ENCODE measurements at places on chromosomes 1 and 21.

DNA sequence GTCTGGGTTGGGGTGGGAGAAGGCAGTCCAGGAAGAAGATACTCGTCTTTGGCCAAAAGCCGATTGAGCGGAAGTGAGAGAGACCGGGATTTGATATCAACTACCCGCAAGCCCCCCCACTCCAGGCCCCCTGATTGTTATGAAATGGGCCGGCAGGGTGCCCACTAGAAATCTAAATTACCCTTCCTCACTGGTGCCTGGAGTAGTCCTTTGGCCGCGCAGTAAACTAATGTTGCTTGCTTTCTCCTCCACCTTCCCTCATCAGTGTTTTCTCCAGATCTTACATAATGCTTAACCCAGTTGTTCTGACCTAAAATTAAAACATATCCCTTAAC is 119.2 kb upstream of the BARHL2 start:
- no peak for DNase-seq

DNA sequence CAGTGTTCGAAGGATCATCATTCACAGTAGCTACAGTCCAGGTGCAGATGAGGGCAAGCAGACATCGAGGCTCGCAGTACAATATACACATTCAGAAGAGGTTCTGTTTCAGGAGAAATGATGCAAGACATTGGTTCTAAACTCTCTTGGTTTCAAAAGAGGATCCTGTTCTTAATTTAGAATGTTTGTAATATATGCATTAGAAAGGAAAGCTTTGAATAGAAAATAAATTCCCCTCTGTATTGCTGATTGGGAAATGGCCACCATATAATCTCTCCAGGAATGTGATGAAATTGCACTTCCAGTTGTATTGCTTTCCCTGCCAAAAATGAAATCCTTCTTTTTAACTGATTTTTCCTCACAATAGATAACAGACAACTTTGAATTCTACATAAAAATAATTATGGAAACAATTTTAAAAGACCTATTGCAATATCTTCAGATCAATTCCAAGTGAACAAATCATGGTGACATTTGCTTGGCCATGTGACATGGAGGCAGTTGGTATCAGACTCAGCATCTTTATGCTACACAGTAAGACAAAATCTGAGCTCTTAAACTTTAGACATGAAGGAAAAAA is 27.6 kb upstream of the SIPA1L2 start:
- DNase-seq: no peak

DNA sequence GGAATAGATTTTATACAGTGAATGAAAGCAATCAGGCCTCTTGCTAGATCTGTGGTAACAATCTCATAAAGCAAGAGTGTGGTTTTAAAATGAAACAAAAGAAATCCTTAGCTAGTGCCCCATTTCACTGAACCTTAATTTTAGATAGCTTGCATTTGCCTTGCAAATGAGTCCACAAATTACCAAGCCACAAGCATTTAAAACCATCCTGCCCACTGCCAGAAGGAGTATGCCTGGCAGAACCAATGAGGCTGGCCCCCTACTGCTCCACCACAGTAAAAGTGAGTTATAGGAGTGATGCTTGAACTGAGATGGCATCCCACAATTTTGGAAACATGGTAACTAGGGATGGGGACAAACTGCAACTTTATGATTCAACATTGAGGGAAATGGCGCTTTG is 206.4 kb upstream of the LMO4 start:
- DNase-seq: no peak

DNA sequence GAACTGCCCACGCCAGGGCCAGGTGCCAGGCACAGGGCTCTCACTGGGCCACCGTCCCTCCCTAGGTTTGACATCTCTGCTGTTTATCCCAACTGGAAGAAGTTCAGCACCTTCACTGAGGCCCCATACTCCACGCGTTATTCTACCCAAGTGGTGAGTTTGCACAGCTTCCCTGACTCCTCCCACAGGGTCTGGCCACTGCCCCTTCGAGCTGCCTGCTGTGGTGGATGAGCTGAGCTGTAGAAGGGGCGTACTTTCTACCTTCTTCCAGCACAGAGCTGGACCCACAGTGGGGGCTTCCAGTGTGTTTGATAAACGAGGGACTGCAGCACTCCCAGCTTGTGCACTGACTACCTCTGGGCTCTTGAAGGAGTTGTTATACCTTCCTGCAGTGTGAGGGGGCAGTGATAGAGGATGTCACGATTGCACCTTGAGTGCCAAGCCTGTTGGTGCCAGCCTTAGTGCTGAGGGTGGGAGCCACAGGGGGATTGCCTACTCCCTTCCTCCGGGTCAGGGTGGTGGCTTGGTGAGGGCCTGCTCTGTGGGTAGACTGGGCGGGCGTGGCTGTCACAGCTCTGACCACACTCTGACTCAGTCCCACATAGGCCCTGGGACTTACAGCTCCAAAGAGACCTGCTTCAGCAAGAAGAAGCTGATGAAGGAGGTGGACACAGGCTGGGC is 5.9 kb upstream of the TTC22 start:
- DNase-seq: no peak

- no peak for DNase-seq
Measured at GRCh38 chr1:8217011-8217711, 100.8 kb upstream of the SLC45A1 start.

DNA sequence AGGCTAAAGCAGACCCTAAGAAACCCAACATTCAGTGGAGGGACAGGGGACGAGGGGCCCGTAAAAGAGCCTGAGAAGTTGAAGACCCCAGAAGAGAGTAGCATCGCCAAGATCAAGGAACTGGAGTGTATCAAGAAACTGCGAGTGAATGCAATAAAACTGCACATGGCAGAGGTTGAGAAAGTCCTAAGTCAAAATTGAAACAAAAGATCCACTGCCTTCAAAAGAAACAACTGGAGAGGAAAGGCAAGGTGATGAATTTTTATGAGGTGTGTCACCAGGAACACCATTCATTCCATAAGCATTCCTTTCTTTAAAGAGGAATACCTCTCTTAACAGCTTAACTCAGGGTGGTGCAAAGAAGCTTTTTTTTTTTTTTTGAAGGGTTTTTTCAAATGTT is 38.3 kb upstream of the ADORA3 start:
- DNase-seq: no peak

- no peak for DNase-seq
Measured at GRCh38 chr1:109216662-109217061, 2.9 kb downstream of the SARS1 start.

DNA sequence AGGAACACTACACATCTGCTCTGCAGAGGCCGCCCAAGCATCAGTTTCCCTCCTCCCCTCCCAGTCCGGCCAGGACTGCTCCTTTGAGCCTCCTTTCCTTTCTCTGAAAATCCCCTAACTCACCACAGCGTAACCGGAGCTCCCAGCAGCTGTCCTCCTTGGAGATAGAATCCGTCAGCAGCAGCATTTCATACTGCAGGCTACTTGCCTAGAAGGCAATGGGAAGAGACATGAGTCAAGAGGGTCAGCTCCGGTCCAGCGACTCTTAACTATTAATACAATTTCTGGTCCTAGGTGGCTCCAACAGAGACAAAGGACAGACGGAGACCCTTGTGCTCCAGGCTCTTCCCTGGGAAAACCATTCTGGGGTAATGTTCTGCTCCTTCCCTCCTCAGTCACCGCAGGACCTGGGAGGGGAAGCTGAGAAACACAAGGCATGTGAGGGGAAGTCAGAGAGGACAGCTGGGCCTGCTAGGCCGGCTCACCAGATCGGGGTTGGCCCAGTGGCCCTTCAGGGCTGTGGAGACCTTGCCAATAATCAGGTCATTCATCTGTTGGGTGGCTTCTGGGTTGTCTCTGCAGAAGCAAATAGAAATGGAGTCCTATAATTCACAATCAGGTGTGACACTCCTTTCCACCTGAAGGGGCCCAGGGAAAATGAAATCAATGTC is 99.7 kb downstream of the UBR4 start:
- no peak for DNase-seq

GRCh38 chr1:51989582-51990477 is 670 bp downstream of the RAB3B start:
- no peak for DNase-seq

DNA sequence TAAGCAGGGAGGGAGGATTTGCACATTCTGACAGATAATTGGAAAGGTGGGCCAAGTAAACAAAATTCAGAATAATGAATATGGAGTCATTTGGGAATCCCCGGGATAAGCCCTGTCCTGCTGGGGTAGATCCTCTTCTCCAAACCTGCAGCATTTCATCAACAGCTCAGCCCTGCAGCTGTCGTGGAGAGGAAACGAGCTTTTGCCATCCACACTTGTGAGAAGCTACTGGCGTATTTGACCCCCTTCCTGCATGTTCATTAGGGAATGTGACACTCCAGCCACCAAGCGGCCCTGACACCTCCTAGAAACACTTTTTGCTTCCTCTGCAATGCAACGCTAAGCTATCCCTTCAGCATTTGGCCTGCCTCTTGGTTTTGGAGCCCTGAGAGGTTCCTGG is 8.0 kb upstream of the LEFTY2 start:
- DNase-seq: no peak

- no peak for DNase-seq
Measured at GRCh38 chr1:25428475-25429166, 2.1 kb upstream of the MACO1 start.

DNA sequence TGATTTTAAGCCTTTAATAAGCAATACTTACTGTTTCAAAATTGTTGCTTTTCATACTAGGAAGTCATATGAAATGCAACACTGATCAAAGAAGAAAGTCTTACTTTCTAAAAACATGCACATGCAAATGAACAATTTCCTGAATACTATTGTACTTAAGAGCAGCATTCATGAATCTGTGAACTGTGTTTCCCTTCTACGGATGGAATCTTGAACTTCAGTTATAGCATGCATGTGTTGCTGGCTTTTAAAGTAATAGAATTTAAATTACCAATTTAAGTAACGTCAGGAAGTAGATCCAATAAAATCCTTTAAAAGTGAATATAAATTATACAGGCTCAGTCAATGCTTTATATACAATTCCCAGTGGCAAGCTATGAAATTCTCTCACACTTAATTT is 348.9 kb downstream of the KCNT2 start:
- no peak for DNase-seq

DNA sequence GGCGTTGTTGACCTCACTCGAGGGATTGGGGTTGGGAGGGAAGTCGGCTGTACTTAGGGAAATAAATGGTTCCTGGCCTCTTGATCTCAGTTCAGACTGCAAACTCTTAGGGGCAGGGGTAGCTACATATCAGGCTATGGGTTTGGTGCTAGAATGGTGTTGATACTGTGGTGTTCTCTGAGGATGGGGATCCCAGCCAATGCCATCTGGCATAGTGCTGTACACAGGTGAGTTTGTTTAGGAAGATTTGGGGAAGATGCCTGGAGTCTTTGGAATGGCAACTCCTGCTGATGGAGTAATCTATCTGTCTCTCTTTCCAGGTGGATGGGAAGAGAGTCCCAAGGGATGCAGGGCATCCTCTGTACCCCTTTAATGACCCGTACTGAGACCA is 14.3 kb upstream of the NASP start:
- no peak for DNase-seq

DNA sequence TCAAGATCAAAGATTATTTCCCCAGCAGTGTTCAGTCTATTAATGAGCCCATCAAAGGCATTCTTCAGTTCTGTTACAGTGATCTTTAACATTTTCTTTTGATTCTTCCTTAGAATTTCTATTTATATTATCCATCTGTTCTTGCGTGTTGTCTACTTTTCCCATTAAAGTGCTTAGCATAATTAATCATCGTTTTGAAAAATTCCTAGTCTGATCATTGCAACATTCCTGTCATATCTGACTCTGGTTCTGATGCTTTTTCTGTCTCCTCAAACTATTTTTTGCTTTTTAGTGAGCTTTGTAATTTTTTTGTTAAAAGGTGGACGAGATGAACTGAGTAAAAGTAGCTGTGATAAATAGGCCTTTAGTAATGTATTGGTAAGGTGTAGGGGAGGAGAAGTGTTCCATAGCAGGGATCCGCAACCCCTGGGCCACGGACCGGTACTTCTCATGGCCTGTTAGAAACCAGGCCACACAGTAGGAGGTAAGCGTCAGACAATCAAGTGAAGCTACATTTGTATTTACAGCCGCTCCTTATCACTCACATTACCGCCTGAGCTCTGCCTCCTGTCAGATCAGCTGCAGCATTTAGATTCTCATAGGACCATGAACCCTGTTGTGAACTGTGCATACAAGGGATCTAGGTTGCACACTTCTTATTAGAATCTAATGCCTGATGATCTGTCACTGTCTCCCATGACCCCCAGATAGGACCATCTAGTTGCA is 163.3 kb downstream of the PIK3R3 start:
- no peak for DNase-seq

DNA sequence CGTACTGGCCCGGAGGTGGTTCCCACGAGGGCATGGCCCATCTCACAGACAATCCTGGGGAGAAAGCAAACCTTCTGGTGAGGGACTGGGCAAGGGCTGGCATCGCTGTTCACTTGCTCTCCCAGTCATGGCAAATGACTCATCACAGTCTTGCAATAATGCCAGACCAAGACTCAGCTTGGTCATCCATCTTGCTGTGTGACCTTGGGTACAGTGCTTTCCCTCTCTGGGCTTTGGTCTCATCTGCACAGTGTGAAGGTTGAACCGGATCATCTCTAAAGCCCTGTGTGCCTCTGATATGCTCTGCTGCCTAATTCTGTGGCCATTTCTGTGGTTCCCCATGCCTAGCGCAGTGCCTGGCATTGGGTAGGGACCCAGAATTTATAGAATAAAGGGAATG is 143.6 kb upstream of the CD34 start:
- no peak for DNase-seq

- no peak for DNase-seq
Measured at GRCh38 chr1:63612564-63612963, 19.4 kb downstream of the PGM1 start.

DNA sequence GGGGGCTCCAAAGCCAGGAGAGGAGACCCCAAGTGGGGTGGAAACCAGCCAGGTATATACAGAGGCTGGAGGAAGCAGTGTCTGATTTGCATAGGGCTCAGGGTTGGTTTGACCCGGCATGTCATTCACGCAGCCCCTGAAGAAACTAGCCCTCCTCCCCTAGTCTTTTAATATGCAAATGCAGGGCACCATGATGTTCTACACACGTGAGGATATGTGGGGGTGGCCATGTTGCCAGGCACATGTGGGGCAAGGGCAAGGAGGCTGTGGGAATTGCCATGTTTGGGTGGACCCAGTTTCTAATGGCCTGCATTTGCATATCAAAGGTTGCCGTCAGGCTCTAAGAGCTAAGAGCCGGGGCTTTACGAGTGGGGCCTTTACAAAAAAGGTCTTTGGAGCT is 12.0 kb upstream of the RHOU start:
- DNase-seq: no peak
